ENCODE measurements at places on chromosomes 1 and 21.
A peak's percentile ranks its signal among the peaks of the same experiment; 100 is the strongest.

DNA sequence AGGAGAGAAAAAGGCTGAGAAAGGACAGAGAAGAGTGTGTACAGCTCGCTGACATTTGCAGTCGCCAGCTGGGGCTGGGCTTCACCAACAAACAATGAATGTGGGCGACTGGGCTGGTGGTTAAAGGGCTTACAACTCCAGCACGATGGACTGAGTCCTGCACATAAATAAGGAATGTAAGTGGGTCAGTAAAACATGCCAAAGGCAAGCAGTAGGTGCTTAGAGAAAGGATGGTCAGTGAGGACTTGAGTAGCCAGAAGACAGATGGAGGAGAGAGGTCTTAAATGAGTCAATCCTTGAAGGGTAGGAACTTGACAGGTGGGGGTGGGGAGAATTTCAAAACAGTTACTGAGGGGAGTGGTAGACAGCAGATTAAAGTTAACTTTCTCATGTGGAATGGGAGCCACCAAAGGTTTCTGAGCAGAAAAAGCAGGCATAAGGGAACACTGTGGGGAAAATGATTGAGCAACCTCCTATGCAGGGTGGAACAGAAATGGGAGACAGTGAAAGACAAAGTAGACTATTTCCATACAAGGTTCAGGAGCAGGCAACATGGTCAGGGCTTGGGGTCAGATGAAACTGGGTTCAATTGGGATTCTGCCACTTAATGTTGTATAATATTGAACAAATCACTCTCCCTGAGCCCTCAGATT lies 37.4 kb downstream of the GADD45A start:
- peak; percentile 88 for DNase-seq

DNA sequence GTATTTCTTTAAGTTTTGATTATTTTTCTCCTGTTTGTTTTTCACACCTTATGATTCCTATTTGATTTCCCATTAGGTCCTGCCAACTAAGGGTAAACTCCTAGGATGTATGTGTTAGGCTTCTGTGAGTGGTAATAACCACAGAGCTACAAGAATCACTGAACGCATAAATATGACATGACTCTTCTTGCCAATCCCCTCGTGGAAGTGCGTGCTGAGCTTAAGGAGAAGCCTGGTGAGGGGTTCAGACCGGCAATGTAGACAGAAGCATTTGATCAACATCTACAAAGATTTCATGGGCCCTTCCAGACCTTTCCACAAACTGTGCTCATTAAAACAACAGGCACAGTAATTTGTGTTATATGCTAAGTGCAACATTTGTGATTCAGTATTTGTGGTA lies 273.8 kb upstream of the SNX7 start:
- DNase-seq: no peak

- peak; percentile 63 for DNase-seq
Observed at GRCh38 chr1:107250169-107250568, 109.3 kb downstream of the NTNG1 start.

GRCh38 chr1:8969937-8970336 lies 24.3 kb downstream of the CA6 start:
- DNase-seq: no peak

DNA sequence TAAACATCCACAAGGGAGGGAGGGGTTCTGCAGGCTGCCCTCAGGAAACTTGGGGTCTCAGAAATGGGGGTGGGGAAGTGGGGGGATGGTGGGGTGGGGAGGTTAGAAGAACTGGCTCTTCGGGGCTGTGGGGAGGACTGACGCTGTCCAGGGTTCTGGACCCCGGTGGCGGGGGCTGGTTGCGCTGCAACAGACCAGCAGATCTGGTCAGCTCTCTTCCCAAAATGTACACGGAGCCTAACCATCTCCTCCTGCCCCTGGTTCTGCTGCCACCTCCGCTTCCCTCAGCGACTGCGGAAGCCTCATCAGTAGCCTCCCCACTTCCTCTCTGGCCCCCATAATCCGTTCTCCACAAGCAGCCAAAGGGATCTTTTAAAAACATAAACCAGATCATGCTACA lies 29.3 kb upstream of the C1QA start:
- no peak for DNase-seq

DNA sequence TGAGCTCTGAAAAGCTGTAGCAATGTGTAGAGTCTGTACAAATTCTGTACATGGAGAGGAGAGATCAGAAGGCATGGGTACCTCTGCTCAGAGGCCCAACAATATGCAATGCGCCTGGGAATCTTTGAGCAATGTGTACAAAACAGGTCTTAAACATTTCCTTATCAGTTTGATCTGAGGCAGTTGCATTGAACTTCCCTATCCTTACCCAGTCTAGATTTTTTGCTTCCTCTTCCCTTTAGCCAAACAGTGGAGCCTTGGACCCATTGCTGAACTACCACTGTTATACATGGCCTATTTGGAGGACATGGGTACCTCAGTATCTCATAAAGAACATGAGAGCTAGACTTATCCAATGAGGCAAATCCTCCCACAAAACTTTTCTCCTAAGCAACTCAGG lies 12.6 kb upstream of the MNDA start:
- no peak for DNase-seq

DNA sequence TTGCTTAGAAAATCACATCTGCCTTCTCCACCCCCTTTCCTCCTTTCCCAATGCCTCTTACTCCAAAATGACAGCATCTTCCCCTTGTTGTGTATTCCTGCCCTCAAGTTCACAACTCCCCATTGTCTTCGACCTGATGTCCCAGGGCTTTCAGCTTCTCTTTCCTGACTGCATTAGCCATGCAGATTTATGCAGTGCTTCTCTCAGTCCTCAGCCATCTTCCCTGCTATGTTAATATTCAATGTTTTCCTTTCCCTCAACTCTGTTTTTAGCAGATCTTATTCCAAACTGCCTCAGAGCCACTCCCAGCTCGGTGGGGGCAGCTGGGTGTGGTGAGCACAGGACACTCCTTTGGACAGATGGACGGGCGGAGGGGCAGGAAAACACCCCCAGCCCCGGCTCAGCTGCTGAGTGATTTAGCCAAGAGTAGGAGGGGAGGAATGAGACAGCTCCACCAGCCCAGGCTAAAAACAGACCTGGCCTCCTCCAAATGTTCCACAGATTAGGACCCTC lies 71.0 kb downstream of the CD2 start:
- DNase-seq: peak; percentile 36

DNA sequence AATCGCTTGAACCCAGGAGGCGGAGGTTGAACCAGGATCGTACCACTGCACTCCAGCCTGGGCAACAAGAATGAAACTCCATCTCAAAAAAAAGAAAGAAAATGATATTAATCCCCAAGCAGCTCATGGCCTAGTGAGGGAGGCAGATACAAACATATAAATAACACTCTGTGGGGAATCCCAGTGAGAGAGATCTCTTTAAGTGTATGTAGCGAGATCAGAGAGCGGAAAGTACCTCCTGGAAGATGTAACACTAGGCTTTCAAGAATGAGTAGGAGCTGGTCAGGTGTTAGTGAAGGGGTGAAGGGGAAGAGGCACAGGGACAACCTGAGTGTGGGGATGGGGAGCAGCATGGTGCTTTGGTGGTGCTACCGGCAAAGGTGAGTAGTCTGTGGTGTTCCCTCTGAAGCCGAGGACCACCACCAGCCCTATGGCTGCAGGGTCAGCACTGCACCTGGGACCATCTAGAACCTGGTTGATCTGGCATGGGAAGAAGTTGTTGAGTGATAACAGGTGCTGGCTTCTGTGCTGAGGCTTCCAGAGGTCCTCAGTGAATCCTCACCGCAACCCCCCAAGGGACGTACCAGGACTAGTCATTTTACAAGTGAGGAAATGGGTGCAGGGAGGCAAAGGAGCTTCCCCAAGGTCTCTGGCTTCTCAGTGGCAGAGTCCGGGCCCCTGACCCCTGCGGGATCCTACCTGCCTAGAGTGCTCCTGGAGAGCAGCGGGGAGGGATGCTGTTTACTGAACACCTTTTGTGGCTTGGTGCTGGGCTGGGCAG lies 367.6 kb upstream of the VAMP3 start:
- no peak for DNase-seq

DNA sequence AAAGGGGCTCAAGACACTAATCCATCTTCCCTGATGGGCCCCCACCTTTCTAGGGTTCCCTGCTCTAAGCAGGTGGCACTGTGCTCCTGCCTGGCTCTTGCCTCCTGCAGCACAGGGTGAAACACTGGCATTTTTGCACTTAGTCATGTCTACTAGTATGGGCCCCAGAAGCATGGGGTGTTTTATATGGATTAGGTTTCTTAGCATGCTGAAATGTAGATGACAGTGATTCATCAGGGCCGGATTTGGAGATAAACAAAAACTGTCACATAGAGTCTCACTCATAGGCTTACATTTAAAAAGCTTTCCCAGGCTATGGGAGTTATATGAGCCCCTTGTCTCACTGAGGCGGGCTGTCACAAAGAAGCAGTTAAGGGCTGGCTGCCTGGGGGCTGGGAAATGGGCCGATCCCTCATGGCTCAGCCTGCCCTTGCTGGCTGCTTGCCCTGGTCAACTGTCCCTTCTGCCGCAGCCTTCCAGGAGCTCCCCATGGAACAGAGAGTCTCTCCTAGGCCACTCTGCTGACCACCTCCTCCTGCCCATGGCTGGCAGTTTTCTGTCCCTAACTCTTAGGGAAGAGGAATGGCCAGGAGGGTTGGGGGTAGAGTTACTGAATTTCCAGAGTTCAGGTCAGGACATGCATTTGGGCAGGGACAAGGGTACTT lies 6.5 kb downstream of the GALNT2 start:
- peak; percentile 67 for DNase-seq

GRCh38 chr1:223629126-223629457 lies 36.4 kb downstream of the CAPN8 start:
- no peak for DNase-seq
